ENCODE measurements at places on chromosomes 4 and X.

DNA sequence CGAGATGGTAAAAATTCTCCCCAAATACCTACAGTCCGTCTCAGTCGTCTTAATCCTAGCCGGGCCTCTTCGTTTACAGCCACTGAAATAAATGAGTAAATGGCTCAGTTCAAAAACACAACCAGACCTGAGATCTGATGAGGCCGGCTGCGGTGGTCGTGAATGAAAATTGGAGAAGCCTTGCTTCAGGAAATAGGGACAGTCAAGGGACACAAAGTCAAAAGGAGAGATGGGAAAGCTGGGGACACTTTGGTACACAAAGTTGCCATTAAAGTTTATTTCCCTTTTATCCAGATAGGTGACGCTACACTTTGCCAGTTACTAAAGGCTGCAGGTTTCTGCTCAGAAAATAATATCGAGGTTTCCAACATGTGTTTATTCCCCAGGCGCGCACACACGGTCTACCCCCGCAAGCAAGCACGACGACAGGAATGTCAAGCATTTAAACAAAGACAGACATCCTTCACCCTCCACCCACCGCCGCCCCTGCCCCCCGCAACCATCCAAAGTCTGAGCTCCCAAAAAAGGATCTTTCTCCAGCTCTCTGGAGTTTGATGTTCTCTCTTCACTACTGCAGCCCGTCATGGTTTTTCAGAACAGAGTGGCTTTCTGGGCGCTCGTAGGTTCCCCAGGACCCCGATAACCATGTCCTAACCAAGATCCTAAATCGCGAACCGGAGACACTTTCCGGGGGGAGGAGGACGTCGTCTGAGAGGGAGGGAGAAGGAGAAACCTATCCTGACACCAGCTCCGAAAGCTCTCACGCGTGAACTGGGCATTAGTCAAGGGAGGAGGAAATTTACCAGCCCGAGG, 1.3 kb upstream of the PCDH7 start:
- DNase-seq: no peak

- DNase-seq: no peak
Observed at GRCh38 chr4:112144546-112145325, 518 bp upstream of the FAM241A start.

DNA sequence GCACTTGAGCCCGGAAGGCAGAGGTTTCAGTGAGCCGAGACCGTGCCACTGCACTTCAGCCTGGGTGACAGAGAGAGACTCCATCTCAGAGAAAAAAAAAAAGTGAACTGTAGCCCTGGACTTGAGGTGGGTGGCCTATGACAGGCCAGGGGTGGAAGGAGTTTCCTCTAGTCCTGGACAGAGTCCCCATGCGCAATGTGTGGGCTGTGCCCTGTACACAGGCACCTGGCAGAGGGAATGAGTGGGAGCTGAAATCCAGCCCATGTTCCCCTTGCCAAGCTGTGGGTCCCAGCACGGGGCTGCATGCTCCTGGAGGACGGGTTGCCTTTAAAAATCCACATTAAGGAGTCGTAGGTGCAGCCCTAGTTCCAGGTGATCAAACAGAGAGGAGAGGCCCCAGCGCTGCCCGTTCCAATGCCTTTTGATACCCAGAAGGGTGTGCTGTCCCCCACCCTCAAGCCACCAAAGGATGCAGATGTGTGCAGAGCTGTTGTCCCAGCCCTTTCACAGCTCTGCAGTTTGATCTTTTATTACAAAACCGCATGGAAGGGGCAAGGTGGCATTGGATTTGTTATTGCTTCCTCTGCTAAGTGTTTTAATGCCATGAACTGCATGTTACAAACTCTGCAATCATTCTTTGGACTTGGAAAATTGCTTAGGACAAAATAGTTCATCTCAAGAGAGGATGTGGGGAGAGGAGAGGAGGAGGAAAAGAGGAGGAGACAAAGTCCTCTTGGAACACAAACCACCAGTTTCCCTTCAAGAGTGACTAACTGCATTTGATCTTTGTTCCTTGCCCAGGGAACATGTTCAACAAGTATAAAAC, 38.0 kb upstream of the PDK3 start:
- no peak for DNase-seq

DNA sequence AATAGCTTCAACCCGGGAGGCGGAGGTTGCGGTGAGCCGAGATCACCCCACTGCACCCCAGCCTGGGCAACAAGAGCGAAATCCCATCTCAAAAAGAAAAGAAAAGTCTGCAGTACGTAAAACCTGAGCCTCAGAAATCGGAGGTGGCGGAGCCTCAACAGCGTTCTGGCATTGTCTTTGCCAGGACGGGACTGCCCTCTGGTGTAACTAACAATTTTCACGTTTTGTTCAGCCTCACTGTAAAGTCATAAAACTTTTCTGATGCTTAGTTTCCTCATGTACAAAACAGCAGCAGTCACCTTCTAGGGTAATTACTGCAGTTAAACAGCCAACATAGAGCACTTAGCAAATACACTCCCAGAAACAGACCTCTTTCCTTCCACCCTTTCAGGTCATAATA, 121.7 kb downstream of the RBM47 start:
- DNase-seq: no peak

- no peak for DNase-seq
Observed at GRCh38 chrX:115968436-115969252, 201.9 kb upstream of the AGTR2 start.

DNA sequence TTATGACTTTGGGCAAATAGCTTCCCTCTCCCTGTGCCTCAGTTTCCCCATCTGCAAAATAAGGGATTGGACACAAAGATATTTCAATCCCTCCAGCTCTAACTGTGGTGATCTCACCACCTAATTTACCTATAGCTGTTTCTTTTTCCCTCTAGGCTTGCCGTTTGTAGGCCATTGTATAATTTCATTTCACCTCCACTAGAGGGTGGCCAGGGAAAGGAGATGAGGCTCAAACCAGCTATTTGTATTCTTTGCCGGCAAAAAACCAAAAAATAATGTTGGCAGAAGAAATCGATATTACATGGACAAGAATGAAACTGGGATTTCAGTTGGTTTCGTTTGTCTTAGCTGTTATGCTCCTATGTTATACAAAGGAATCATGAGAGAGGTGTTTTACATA, 36.1 kb upstream of the DOCK11 start:
- DNase-seq: peak; percentile 0

Measured in stimulated activated CD8-positive, alpha-beta memory T cell treated with anti-CD3 and anti-CD28 coated beads, Interleukin-12 subunit alpha, Interleukin-12 subunit beta, amount 100 ng/mL, for 1 hour (primary cell).